Stimulated activated CD4-positive, alpha-beta T cell treated with anti-CD3 and anti-CD28 coated beads, Interleukin-4, amount 100 ng/mL, for 1 hour (primary cell): ENCODE measurements at places on chromosomes 2 and 18.

DNA sequence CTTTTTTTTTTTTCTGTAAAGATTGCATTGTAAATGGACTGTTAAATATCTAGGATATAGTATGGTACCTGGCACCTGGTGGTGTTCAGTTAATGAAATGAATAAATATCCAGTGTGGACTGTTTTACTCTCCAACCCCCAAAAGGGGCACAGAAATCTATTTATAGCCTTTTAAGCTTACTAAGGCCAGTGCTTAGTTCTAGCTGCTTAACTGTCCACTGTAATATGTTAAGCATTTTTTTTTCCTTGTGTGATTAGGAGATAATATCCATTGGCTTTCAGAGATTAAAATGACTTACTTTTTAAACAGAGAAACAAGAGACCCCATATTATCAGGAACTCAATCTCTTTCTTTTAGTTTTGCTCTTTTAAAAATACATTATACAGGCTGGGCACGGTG is 84.4 kb downstream of the ZNF532 start:
- no peak for DNase-seq

- no peak for DNase-seq
Observed at GRCh38 chr18:24877066-24877465, 416.6 kb downstream of the HRH4 start.

DNA sequence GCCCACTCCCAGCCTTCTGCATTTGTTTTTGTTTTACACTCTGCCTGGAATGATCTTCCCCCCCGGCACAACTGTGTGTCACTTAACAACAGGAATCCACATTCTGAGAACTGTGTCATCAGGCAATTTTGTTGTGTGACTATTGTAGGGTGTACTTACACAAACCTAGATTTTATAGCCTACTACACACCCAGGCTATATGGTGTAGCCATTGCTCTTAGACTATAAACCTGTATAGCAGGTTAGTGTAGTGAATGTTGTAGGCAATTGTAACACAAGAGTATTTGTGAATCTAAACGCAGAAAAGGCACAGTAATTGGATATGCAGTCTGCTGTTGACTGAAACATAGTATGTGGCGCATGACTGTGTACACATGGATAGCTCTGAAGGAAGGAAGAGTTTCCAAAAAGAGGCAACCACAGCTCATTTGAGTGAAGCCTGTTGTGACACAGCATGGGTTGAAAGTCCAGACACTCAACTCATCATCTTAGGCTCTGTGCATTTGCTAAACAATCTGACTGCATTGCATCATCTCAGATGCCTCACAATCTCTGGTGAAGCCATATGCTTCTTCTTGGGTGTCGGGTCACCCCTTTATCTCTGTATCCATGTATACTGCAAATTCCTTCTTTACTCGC is 506.6 kb upstream of the SPHKAP start:
- DNase-seq = no peak

- no peak for DNase-seq
Observed at GRCh38 chr2:60560734-60561644, 7.5 kb upstream of the BCL11A start.

- no peak for DNase-seq
Observed at GRCh38 chr18:28040716-28041115, 136.2 kb downstream of the CDH2 start.

GRCh38 chr18:76528477-76529432 is 33.7 kb upstream of the ZNF516 start:
- DNase-seq = no peak

DNA sequence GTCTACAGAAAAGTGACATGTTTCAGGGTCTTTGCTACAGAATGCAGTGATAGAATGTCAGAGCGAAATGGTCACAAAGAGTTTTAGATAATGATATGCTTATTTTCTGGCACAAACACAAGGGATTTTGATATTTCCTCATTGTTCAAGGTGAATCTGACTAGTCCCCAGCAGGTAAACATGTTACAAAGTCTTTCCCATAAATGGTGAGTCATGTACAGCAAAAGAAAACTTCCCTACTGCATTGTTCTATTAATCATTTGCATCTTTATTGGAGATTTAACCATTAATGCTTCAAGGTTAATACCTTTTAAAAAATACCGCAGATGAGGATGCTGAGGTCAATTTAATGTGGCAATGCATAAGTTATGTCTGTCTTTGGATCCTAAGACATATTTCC is 19.1 kb upstream of the TRIB2 start:
- DNase-seq = no peak

- DNase-seq = no peak
Observed at GRCh38 chr2:29747786-29748470, 173.5 kb downstream of the ALK start.

GRCh38 chr2:52558265-52558664 is 1209.3 kb upstream of the CHAC2 start:
- DNase-seq = no peak

- no peak for DNase-seq
Observed at GRCh38 chr2:230144355-230144754, 75.4 kb downstream of the SP110 start.

GRCh38 chr18:2486426-2486825 is 84.9 kb downstream of the METTL4 start:
- DNase-seq = no peak

DNA sequence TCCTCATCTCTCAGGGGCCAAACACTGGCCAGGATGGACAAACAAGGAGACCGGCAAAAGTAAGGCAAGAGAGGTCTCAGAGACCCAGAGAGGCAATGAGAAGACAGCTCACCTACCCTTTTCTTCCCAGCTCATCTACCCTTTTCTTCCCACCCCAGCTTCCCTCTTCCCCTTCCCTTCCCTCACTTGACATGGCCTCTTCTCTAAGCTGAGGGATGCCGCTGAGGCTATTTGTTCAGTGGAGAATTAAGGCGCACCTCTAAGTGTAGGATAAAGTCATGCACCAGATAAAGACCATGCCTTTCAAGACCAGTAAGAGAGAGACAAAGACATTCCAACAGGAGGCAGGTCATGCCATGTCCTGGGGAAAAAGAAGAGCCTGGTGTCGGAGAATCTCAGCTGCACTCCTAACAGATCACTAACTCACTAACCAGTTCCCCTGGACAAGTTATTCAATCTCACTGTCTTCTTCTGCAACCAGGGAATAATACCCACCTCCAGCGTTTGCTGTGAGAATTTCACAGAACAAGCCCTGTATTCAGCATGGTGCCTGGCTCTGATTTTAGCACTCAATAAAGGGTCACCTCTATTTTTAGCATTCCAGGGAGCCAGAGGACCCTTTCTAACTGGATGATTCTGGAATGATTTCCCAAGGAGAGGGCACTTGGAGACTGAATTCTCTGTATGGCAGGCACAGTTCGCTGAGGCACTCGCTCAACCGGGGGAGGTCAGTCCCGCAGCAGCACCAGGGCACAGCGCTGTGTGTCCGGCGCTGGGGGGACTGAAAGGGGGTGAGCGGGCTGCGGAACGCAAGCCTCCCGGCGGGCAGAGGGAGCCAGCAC is 3.0 kb upstream of the FOSL2 start:
- no peak for DNase-seq

DNA sequence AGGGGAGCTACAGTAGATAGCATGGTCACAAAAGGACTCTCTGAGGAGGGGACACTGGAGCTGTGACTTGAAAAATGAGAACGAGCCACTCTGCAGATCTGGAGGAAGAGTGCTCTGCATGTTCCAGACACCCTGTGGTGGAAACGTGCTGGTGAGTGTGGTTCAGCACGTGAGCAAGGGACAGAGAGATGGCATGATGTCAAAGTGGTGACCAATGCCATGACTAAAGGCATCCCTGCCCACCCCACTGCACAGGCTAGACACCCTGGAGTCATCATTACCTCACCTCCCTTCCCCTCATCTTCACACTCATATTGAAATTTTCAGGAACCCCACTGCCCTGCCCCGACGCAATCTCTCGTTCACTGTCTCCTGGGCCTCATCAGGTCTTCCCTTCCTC is 56.5 kb downstream of the SLC4A5 start:
- no peak for DNase-seq

- no peak for DNase-seq
Observed at GRCh38 chr18:75003764-75004690, 204.9 kb downstream of the PTGR3 start.

DNA sequence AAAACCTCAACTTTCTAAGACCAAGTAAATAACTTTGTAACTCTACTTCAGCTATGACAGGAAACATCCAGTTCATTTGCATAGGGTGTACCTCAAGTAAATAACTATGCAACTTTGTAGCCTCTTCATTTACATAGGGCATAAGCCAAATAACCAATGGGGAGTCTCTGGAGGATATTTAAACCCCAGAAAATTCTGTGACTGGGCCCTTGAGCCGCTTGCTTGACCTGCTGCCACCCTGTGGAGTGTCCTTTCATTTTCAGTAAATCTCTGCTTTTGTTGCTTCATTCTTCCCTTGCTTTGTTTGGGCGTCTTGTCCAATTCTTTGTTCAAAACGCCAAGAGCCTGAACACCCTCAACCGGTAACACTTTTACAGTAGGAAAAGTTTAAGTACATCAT is 1112.7 kb upstream of the NRXN1 start:
- DNase-seq = no peak

GRCh38 chr18:60980422-60981005 is 352.7 kb upstream of the CDH20 start:
- no peak for DNase-seq

GRCh38 chr2:9166579-9167377 is 39.8 kb upstream of the ASAP2 start:
- DNase-seq = no peak

- no peak for DNase-seq
Observed at GRCh38 chr2:188518381-188518780, 226.7 kb downstream of the GULP1 start.

GRCh38 chr2:46416280-46416679 is 63.1 kb upstream of the TMEM247 start:
- no peak for DNase-seq

- no peak for DNase-seq
Observed at GRCh38 chr18:79571211-79572092, 108.2 kb upstream of the CTDP1 start.

- DNase-seq = no peak
Observed at GRCh38 chr2:109700680-109701274, 86.6 kb downstream of the SOWAHC start.

GRCh38 chr2:41222593-41222992 is 770.7 kb upstream of the SLC8A1 start:
- no peak for DNase-seq

DNA sequence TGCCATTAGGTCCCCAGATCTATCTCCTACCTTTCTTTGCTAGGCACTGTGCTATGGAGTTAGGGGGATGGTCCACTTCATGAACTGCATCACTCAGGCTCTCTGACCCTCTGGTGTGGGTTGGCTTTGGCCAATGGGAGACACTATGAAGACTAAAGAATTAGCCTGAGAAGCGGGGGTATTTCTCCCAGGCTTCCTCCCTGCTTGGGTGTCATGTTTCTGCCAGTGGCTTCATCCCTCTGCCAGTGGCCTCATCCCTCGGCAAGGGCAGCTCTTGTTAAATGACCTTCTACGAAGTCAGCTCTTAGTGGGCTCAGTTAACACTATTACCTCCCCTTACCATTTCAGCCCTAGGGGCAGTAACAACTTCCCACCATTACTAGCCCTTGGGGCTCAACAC is 41.9 kb upstream of the EPB41L3 start:
- no peak for DNase-seq

GRCh38 chr18:32299484-32299883 is 109.6 kb downstream of the MEP1B start:
- no peak for DNase-seq

GRCh38 chr2:135951041-135951583 is 34.3 kb downstream of the DARS1 start:
- no peak for DNase-seq

DNA sequence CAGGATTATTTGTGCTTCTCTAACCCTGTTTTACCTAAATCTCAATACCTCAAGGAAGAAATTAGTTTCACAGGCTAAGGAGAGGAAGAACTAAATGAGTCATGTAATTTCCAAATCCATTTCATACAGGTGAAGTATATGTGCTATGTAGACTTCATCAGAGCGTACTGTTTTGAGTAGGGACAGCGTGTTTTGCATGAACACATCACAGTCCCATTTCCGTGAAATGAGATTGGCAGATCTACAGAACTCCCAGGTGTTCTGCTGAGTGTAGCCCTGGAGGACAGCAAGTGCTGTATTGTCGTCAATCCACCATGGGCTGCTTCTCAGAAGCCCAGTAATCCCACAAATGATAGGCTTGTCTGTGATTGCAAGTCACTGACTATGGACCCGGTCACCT is 97.7 kb downstream of the XRCC5 start:
- no peak for DNase-seq

DNA sequence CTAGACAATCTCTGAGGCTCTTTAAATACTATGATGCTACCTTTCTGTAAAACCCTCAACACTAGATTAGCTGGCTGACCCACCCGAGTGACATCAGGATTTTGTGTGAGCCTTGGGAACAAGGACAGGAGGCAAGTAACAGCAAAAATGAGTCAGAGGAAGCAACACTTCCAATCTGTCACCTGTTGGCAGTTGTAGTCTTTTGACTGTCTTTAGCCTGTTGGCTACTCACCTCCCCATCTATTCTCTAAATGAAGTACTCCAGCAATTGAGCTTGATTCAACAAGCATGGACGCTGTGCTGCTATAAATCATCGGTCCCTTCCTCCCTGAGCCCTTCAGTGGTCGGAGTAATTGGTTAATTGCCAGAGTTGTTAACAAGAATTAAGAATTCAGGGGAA is 898.7 kb downstream of the BCL11A start:
- DNase-seq = no peak

GRCh38 chr2:14199040-14199439 is 433.5 kb upstream of the LRATD1 start:
- no peak for DNase-seq

GRCh38 chr18:70931942-70932814 is 643.3 kb downstream of the SOCS6 start:
- no peak for DNase-seq

GRCh38 chr2:239596792-239597191 is 196.0 kb upstream of the HDAC4 start:
- no peak for DNase-seq

DNA sequence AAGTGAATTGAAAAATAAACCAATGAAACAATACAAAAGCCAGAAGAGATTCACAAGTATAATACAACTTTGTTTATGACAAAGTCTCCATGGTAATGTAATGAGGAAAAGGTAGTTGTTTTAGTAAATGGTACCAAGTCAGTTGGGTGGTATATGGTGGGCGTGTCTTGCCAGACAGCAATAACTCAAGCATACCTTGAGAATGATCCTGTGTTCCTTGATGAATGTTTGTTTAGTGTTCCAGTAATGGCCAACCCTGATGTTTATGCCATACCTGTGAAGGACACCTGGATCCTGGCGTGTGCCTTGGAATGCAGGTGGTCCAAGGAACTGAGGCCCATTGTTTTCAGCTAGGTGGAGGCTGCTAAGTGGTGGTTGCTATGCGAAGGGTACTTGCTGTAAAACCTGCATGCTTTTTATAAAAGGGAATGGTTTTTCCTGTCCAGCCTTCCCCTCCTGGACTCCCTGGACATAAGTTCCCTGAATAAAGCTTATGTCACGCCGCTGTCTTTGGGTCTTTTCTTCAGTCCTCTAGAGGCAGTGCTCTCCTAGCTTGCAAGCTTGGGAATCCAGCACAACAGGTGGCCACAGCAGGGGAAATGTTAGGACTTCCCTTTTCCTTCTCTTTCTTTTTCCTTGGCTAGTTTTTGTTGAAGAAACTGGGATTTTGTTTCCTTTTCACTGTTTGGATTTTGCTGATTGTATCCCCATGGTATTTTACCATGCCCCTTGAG is 54.7 kb downstream of the MTA3 start:
- no peak for DNase-seq

- DNase-seq = no peak
Observed at GRCh38 chr18:11672846-11673454, 16.1 kb upstream of the GNAL start.
